CD4-positive, alpha-beta T cell treated with Interleukin-1 beta for 1 hour (primary cell): ENCODE measurements at places on chromosomes 6 and 20.
A peak's percentile ranks its signal among the peaks of the same experiment; 100 is the strongest.

- DNase-seq = no peak
Measured at GRCh38 chr6:49543087-49543858, 7.2 kb upstream of the C6orf141 start.

DNA sequence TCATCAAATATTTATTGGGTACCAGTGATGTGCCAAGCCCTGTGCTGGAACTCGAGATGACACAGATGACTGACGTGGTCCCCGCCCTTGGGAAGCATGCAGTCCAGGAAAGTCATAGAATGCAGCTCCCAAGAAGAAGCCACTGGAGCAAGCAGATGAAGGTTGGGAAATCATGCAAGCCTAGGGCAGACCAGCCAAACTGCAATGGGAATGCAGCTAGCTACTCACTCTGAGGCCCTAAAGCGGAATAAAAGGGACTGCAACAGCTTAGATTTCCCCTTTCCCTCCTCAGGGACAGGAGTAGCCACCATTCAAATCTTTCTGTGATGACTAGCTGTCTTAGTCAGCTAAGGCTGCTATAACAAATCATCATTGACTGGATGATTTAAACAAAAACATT, 152.2 kb downstream of the MAFB start:
- DNase-seq = no peak

- peak; percentile 85 for DNase-seq
Measured at GRCh38 chr6:31308050-31308844, 36.4 kb upstream of the HLA-C start.

- DNase-seq = no peak
Measured at GRCh38 chr6:34556031-34556471, at the start of gene SPDEF. TSS of gene SPDEF (minus strand) at chr6:34556329. CDS start at chr6:34544455, 11,874 bp downstream.

DNA sequence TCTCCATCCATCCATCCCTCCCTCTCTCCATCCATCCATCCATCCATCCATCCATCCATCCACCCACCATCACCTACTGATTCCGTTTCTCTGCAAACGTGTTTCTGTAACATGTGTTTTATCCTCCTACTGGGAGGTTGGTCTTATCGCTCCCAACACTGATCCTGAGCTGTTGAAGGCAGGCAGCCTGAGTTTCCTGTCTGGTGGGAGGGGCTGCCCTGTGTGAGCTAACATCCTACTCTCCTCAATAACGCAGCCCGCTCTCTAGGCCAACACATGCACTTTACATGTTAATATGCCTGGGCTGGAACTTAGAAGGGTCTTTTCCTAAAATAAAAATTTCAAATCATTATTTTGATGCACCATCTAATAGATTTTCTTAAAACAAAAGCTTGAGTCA, 126.5 kb downstream of the WDR27 start:
- no peak for DNase-seq

GRCh38 chr20:62511915-62512610, 36.3 kb upstream of the GATA5 start:
- DNase-seq = no peak

DNA sequence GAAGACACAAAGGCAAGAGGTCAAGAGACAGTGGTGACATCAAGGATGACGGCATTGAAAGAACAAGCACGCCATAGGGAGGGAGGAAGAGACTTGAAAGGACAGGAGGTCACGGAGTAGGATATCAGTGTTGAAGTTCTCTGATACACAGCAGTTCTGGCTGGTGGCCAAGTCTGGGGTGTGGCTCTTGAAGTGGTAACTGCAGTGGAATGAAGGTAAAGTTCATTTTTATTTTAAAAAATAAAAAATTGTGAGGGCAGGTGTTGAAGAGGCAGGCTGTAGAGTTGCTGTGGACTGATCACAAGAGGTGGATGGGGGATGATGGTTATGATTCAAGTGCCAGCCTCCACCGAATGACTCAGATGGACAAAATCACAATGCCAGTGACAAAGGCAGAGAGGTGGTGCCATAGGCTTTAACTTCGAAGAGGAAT, 53.2 kb upstream of the BMP2 start:
- DNase-seq = no peak

GRCh38 chr6:125434760-125435159, 133.0 kb upstream of the HDDC2 start:
- DNase-seq = no peak

GRCh38 chr6:19180348-19181072, 656.7 kb upstream of the ID4 start:
- no peak for DNase-seq

GRCh38 chr6:74480561-74480960, 725.3 kb downstream of the COL12A1 start:
- no peak for DNase-seq
